ENCODE measurements at places on chromosomes 3 and 15.

GRCh38 chr3:32593903-32594525 is 23.4 kb upstream of the DYNC1LI1 start:
- no peak for DNase-seq

DNA sequence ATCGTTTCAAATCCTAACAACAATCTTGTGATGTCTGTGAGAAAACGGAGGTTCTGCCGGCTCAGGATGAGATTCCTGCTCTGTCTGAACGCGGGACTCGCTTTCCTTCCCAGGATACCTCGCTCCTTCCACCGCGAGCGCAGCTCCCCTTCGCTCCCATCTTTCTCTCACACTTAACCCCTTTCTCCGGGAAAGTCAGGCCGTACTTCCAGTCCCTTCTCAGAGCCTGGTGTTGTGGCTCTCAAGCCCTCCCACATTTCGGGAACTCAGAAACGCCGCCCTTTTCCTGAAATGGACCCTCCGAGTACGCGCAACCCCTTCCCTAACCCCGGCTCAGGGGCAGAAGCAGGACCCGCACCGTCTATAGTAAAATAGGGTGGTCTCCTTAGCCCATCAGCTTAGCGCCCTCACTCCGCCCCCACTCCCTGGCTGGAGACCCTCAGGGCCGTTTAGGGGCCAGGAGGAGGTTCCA is 378 bp upstream of the FEM1B start:
- DNase-seq: no peak

DNA sequence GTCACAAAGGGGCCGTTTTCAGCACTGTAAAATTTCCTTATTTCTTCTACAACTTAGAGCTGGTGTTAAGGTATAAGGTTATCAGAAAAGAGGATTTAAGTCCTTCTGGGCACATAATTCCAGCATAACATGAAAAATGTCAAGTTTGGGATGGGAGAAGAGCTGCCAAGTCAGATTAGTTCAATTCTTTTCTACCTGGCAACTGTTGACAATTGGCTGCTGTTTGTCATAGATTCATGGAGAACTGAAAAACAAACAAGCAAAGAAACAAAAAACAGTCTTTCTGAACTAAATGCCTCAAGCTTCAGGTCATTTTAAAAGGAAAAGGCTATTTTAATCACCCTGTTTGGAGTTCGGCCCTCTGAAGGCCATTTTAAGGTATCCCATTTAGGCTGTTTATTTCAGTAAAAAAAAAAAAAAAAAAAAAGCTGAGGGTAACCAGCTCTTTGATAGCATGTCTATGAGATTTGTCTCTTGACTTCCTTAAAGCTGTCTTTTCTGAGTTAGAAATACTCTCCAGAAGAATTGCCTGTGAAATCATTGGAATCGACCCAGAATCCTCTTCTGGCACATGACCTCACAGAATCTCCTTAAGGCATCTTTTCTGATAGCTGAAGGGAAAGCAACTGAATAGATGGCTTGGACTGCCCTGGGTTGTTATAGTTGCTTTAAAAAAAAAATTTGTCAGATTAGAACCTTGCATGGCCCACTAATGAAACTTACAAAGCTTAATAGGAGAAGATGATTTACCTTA is 173.3 kb downstream of the SEMA6D start:
- no peak for DNase-seq

GRCh38 chr3:41127414-41127813 is 71.9 kb upstream of the CTNNB1 start:
- DNase-seq: no peak

DNA sequence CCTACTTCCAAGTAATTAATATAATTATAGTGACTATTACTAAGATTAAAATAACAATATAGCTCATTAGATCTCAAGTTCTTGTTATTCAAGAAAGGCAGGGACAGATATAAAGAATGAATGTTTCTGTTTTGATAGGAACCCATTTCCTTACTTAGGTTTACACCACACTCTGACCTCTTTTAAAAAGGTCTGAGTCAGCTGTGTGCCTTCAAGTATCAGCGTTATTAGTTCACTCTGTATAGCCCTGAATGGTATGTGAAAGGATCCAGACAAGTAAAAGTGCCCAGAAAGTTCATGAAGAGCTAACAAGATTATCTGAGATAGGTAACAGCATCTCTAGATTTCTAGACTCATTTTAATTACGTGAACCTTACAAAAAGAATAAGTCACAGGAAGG is 28.9 kb downstream of the PDCD10 start:
- DNase-seq: no peak

- DNase-seq: no peak
Measured at GRCh38 chr3:47260605-47261004, 22.0 kb downstream of the KIF9 start.

GRCh38 chr3:138850151-138850550 is 15.4 kb upstream of the PIK3CB start:
- DNase-seq: no peak

DNA sequence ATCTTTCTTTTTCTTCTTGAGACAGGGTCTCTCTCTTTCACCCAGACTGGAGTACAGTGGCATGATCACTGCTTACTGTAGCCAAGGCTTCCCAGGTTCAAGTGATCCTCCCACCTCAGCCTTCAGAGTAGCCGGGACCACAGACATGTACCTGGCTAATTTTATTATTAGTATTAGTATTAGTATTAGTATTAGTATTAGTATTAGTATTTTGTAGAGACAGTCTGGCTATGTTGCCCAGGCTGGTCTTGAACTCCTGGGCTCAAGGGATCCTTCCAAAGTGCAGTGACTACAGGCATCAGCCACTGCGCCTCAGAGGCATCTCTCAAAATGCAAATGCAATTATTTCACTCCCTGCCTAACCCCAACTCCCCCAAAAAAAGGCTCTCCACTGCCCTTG is 1.7 kb downstream of the KIF7 start:
- DNase-seq: no peak

- DNase-seq: no peak
Measured at GRCh38 chr3:155153242-155154186, 73.4 kb downstream of the MME start.

- no peak for DNase-seq
Measured at GRCh38 chr3:24963762-24964625, 464.1 kb upstream of the RARB start.

DNA sequence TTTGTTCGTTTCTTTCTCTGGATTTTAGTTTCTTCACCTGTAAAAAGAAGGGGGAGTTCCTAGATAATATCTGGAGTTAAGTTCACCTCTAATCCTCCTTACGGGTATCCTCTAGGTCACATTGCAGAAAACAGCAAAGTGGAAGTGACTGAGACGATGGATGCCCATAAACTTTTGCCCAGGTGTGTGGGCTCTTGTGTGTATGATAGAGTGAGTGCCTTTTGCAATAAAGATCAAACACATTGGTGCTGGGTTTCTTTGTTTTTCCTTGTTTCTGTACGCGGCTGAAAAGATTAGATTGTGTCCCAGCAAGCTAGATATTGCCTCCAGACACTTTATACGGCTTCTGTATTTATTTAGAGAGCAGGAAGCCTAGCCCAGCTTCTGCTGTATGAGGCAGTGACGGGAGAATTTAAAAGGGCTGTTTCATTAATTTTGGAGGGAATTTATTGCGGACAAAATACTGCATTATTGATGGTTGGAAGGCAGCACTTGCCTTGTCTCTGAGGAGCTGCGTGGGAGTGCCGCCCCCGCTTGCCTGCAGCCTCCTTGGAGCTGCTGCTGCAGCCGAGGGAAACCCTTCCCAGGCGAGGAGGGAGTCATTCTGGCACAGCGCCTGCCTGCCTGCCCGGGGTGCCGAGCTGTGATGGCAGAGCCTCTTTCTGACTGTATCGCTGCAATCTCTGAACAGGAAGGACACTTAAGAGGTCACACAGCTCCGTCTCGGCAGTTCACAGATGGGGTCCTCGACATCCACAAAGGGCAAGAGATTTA is 38.5 kb downstream of the PYDC2 start:
- no peak for DNase-seq

DNA sequence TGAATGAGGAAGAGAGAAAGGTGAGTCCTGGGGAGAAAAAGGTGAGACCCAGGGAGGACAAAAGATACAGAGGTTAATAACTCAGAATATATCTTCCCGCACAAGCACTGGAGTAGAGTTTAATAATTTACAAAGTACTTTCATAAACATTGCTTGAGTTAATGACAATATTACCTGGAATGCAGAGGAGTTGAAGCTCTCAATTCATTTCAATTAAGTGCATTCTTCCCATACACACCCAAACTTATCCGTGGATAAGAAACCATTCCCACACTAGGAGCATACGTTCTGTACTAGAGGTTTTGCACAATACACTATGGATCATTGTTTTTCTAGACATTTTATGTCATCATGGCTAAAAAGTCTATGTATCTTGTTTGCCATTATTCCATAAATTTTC is 23.3 kb upstream of the KNG1 start:
- no peak for DNase-seq

- no peak for DNase-seq
Measured at GRCh38 chr3:28586325-28586724, 237.7 kb upstream of the AZI2 start.

- no peak for DNase-seq
Measured at GRCh38 chr3:99843590-99844258, 26.1 kb downstream of the CMSS1 start.

DNA sequence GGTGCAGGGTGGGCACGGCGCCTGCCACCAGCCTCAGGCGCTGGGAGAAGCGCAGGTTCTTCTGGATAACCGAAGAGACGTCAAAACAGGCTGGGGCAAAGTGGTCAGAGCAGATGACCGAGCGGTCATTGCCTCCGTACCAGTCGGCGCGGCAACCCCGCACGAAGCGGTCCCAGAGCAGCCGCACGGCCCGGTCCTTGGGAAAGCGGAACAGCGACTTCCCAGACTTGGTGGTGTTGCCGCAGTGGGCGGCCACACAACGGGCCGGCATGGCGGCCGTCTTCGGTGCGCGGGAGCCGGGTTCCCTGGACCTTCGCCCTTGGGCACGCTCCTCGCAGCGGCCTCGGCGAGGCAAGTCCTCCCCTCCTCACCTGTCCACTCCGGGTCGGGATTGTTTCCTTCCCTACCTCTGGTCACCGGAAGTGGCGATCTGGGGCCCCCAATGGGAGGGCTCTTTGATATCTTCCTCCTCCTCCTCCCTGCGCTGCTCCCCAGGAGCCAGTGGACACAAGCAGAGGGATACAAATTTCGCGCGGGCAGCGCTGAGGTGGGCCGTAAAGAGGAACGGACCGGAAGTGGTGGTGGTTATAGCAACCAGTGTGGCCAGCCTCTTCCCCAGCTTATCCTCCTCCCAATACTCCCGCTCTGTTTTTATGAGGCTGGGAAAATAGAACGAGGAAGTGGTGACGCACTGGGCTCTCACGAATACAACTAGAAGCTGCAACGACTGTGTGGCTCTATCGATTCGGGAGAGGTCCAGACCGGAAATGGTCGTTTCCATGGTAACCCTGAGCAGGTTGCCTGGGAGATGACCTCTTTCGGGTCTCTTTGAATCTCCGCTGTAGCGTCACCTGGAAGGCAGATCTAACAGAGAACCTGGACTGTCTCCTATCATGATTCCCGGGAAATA is at the start of the genes LRRC49 and THAP10:
Gene LRRC49, plus strand, starts transcription at position 825 of the 910 bp plus-strand sequence. Its CDS starts 69 bp downstream, at position 894.
Gene THAP10, minus strand, starts transcription at position 432 of the 910 bp plus-strand sequence. Its CDS starts 161 bp downstream, at position 271.
- DNase-seq: peak; percentile 16
